Adipocyte (in vitro differentiated cells): ENCODE measurements at places on chromosomes 13 and 19.

- DNase-seq: peak; percentile 61
Observed at GRCh38 chr13:93700115-93700514, 473.5 kb downstream of the GPC6 start.

DNA sequence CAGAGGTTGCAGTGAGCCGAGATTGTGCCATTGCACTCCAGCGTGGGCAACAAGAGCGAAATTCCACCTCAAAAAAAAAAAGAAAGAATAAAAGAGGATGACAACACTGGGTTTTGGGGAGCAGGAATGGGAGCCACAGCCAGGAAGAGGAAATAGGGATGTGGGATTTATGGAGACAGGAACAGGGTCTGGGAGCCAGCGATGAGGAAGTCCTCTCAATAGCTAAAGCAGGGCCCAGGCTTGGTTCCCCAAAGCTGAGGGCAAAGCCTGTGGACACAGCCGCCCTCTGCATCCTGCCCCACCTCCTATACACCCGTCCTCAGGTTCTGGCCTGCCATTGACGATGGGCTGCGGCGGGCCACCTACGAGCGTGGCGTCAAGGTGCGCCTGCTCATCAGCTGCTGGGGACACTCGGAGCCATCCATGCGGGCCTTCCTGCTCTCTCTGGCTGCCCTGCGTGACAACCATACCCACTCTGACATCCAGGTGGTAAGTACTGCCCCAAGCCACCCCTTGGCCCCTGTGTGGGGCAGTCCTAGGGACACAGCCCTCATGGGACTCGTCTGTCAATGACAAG, 13.6 kb downstream of the HIPK4 start:
- no peak for DNase-seq

- DNase-seq: peak; percentile 5
Observed at GRCh38 chr19:38596057-38596981, 21.4 kb downstream of the MAP4K1 start.

DNA sequence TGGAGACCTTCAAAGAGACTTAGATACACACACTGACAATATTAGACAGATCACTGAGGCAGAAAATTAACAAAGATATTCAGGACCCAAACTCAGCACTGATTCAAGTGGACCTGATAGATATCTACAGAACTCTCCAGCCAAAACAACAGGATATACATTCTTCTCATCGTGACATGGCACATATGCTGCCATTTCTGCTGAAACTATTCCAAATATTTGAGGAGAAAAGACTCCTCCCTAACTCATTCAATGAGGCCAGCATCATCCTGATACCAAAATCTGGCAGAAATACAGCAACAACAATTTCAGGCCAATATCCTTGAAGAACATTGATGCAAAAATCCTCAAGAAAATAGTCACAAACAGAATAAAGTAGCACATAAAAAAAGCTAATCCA, 53.3 kb downstream of the TRPC4 start:
- DNase-seq: no peak

GRCh38 chr13:54183166-54183565, 1154.6 kb downstream of the OLFM4 start:
- no peak for DNase-seq

- DNase-seq: no peak
Observed at GRCh38 chr19:6564393-6564792, 26.6 kb downstream of the CD70 start.

- DNase-seq: no peak
Observed at GRCh38 chr19:57319869-57320179, 448 bp upstream of the ZNF543 start.

DNA sequence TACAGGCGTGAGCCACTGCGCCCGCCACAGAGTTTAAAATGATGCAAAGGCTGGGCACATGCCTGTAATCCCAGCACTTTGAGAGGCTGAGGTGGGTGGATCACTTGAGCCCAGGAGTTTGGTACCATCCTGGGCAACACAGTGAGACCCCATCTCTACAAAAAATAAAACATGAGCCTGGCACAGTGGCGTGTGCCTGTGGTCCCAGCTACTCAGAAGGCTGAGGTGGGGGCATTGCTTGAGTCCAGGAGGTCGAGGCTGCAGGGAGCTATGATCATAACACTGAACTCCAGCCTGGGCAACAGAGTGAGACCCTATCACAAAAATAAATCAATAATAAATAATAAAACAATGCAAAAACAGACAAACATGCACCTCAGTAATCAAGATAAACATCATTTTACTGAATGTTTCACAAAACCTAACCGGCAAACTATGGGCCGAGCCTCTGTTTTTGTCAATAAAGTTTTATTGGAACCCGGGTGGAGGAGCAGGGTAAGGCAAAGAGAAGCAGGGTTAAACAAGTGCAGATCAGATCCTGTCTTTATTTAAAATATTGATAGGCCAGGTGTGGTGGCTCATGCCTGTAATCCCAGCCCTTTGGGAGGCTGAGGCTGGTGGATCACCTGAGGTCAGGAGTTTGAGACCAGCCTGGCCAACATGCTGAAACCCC, 2.0 kb upstream of the PEAK3 start:
- no peak for DNase-seq

- DNase-seq: peak; percentile 54
Observed at GRCh38 chr13:24243302-24243701, 66.1 kb upstream of the C1QTNF9 start.

- DNase-seq: no peak
Observed at GRCh38 chr13:47555235-47555634, 445.8 kb downstream of the SUCLA2 start.

DNA sequence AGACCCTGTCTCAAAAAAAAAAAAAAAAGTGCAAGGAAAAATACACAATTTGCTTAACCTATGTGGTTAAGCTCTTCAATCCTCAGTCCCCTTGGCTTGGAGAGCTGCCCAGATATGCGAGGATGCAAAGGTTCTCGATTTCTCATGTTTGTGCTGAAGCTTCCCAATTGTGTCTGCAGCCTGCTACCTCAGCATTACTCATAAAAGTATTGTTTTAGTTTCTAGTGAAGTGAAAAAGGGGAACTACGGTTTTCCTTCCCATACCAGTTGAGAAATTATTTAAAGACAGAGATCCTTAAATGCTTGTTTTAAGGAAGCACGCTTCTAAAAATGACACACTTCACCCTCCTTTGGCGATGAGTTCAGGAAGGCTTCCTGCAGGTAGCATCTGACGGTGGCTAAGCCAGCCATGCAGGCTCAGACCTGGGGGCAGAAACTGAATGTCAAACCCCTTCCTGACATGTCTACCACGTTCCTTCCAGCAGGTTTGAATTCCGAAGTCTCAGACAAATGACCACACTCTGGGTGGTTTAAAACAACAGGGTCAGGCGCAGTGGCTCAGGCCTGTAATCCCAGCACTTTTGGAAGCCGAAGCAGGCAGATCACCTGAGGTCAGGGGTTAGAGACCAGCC, 47.9 kb downstream of the RUBCNL start:
- peak; percentile 50 for DNase-seq

DNA sequence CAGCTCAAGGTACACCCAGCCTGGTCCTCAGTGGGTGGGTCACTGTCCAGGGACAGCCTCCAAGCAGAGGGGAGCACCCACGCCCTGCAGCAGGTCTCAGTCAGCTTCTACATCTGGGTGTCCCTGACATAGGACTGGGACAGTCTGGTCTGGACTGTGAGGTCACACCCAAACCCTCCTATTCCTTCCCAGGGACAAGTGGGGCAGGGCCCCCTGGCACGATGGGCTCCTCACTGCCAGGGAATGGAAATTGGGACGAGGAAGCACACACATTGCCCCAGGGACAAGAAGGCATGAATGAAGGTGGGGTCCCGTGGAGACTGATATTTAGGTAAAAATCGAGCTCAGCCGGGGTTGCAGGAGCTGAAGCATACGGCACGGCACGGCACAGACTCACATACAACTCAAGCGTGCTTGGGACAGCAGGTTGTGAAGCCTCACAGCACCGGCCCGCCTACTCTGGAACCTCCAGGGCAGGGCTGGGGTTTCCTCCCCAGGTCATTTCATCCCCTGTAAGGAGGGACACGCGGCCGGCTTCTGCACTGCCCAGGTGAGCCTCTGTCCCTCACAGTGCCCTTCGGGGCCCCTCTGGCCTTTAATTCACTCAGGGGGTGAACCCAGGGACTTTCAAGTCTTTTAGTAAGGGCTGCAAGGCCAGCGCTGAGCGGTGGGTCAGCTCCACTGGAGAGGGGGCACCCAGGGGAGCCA, 3.5 kb downstream of the PNMA8B start:
- DNase-seq: no peak

DNA sequence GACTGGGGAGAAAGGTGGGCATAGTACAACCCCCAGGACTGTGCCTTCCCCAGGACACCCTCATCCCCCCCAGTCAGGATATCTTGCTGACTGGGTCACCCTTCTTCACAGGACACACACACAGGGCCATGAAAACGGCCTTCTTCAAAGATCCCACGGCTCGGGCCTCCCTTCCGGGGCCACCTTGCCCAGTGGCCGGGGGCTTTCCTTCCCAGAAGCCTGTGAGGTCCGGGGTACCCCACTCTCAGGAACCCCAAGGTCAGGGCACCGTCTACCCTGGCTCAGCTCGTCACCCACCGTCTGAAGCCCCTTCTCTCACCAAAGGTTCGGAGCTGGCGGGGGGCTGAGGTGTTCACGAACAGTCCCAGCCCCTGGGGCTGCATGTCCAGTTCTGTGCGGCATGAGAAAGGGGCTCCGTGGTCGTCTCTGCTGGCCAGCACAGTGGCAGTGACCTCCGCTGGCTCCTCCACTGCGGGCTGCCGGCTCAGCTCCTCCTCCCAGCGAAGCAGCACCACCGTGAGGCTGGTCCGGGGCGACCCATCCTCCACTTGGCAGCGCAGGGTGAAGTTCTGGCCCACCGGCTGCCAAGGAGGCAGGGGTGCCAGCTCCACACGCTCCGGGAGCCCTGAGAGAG, 2.1 kb upstream of the RAVER1 start:
- DNase-seq: no peak

DNA sequence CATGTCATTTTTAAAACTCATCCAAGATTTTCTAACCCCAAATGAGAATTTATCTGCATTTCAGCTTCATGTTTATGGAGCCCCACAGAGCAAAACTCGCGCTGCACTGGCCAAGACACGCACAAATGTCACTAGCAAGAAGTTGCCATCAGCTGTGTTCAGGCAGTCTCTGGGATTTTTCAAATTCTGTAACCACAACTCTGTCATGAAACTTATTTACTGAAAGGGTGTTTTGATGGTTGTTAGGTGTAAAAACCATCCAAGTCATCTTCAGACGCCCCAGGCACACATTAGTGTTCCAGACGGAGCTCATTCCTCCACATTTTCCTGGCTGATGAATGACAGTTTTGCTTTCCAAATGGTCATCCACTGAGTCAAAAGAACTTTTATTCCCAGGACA, 63.4 kb downstream of the SLC7A1 start:
- no peak for DNase-seq

- DNase-seq: peak; percentile 21
Observed at GRCh38 chr13:33723365-33723764, 94.6 kb upstream of the RFC3 start.

DNA sequence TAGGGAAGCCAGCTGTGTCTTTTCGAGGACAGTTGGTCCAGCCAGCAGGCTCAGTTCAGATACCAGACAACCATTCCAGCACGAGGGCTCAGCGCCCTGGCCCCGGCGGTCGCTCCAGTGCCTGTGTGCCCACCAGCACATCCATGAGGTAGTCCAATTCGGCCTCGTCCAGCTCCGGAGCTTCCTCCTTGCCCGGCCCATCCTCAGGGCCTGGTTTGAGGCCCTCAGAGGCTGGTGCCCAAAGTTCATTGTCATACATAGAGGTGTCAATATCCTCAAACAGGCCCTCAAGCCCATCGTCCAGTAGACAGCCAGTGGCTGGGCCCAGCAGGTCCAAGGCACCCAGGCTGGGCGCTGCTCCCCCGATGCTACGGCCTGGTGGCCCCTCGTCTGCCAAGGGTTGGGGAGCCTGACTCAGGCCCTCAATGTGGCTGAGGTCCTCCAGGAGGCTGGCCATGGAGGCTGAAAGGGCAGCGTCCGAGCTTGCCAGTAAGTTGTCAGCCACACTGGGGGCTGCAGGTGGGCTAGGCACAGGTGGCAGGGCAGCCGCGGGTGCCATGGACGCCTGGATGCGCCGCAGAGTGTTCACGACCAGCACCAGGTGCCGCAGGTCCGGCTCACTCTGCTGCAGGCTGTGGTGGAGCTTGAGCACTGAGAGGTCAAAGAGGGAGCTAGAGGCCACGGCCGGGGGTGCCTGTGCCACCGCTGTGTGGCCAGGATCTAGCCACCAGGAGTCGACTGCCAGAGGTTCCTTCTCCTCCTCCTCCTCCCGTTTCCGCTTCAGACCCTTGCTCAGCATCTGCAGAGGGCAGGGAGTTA, 2.8 kb downstream of the SERTAD1 start:
- DNase-seq: no peak

DNA sequence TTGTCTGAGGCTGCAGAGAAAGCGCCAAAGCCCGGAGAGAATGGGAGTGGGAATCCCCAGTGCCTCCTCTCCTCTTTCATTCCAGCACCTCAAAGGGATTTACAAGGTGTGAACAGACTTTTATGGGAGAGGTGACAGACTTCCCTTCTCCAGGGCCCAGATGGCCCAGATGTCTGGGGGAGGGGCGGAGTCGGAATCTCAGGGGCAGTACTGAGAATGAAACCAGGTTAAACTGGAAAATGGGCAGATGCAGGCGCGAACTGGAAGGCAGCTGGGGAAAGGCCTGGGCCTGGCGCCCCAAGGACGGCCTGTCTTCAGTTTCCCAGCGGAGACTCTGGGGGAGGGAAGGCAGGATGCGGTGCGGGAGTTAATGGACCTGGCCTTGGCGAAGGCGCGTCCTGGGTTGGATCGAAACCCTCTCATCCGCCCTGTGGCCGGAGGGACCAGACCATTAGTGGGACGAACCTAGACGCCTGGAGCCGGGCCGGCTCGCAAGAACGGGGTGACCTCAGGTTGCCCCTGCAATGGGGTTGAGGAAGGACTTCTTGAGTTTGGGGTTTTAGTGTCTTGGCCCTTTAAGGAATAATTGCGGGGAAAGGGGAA, 592 bp upstream of the TRIP10 start:
- no peak for DNase-seq

DNA sequence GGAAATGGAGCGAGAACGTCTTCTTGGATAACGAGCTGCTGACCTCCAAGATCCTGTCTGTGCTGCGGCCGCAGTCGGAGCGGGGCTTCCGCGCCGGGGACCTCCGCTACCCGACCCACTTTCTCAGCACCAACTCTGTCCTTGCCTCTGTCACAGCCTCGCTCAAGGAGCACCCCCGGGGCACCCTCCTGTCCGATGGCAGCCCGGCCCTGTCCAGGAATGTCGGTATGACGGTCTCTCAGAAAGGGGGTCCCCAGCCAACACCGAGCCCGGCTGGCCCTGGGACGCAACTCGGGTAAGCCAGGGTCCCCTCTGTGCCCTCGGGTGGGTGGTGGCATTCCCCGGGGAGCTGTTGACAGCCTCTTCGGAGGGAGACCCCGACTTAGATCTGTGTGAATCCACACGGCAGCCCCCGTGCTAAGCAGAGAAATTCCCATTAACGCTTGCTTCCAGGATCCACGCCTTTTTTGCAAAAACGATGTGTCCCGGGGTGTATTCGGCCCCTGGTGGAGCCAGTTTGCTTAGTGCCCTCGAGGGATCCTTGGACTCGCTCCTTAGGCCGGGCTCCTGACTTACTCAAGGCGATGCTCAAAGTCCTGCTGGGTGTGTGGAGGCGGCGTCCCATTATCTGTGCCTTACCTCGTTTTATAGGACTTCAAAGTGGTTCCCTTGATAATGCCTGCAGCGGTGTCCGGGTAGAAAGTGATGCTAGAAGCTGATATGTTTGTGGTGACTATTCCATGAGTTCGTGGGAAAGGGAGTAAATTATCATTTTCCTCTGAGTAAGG, 48.5 kb downstream of the PEX11G start:
- no peak for DNase-seq

- DNase-seq: no peak
Observed at GRCh38 chr13:113536461-113537110, 46.1 kb upstream of the DCUN1D2 start.
